Umbilical cord (tissue), 2 donors: ENCODE measurements at places on chromosomes 7 and 10.

- no peak for DNase-seq
Measured at GRCh38 chr10:74816824-74817498, 9.4 kb upstream of the KAT6B start.

- DNase-seq: no peak
Measured at GRCh38 chr7:143199040-143199439, 15.8 kb downstream of the TAS2R39 start.

DNA sequence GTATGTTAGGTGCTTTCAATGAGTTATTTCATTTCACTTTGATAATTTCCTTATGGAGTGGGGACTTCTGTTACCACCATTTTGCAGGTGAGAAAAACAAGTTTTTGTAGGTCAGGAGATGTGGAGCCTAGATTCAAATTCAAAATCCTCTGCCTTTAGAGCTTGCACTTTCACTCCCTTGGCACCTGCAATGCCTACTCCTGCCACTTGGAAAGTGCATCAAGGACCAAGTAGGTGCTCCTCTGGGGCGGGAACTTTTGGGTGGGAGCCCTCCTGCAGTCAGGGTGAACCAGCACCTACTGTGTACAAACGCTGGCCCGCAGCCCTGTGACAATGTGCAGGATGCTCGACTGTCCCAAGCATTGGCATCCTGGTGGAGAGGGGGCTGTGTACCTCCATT lies 199.0 kb downstream of the EMX2 start:
- no peak for DNase-seq

- peak; percentile 93 for DNase-seq
Measured at GRCh38 chr10:66102756-66103155, 823.1 kb upstream of the LRRTM3 start.

DNA sequence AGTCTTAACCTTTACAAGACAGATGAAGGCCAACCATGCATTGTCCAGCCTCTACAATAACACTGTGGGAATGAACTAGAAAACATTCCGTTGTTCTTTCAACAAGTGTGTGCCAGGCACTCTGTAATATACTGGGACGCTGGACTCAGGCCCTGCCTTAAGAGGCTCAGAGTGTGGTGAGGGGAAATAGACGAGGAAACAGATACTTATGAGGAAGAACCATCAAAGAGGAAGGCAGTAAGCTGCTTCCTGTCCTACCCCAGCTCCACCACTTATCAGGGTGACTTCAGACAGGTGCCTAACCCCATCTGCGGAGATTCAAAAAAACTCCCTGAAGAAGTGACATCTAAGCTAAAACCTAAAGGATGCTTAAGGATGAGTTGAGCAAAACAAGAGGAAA lies 8.9 kb upstream of the TRIM8 start:
- no peak for DNase-seq

DNA sequence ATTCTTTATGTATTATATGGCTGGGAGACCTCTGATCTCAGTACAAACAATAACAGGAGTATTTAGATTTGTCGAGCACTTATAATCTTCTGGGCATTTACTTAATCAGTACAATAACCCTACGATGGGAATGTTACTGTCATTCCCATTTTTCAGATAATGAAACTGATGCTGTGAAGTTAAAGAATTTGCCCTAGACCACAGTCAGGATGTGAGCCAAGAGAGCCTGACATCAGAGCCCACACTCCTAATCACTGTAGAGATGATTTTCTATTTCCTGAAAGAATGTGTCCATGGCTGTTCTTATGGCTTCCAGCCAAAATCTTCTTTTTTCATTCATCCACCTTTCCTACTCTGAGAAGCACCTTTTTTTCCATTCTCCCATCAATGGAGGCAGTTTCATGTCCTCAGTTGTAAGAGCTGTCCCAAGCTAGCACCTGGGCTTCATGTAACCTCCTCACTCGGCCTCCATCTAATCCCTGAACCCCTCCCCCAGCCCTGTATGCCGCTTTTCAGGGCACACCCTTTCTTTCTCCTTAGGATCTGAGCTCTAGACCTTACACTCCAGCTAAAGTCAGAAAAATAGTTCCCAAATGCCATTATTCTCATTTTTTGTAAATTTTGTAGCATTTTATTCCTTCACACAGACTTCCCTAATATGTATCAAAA lies 12.2 kb upstream of the CAV1 start:
- DNase-seq: no peak

GRCh38 chr7:52211930-52212329 lies 823.5 kb upstream of the POM121L12 start:
- DNase-seq: no peak

DNA sequence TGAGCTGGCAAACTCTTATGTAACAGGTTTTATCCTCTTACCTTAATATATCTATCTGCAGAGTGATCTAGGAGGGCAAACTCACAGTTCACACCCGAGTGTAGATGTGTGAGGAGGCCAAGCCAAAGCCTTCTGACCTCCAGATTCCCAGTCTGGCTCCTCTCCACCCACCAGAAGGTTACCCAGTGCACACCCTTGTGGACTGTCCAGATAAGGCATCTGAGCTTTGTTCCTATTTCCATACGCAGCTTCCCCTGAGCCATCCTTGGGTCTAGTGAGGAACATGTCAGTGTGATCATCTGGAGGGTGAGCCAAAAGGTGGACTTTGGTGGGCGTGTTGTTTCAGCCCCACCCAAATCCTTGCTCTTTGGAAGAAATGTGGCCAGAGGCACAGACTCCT lies 203.0 kb upstream of the MEOX2 start:
- no peak for DNase-seq
